ENCODE measurements at places on chromosomes 12 and 14.

DNA sequence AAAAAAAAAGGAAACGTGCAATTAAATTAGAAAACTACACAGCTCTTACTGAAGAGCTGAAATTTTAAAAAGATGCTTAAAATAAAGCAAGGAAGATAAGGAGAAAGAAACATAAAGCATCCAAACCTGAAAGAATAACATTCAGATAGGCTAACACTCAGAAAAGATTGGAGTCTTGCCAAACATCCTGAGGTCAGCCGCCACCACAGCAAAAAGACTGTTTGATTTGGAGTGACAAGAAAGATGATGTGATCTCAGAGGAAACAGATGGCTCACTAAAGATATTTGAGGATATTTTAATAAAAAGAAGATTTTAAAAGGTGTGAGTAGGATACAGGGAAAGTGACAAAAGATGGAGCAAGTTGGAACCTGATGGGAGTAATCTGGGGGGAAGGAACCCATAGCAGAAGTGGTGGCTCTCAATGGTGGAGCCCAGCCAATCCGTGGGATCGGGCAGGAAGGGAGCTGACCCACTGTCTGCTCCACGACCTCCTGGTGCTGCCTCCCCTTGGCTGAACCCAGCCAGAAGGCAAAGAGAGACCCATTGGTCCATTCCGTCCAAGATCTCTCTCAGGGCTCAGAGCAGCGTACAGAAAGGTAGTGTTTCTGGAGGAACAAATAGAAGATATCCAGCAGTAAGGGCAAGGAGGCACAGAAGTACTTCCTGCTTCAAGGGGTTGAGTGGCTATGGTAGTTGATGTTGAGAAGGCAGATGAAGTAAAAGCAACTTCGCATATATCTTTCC, 469.6 kb downstream of the RGS6 start:
- DNase-seq: no peak

DNA sequence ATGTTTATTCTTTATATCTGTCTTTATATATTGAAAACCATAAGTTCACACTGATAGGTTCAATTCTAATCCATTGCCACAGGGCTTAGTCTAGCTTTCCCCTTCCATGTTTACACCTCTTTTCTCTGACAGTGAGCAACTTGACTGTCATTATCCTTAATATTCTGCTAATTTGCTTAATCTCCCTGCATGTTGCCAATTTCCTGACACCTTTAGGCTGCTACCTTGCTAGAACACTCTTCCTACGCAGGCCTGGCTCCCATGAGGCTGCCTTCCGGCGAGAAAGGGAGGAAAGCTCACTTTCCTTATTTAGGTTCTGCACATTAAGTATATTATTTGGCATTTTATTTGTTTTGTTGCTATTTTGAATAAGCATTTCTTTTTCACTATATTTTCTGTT, 12.8 kb upstream of the FRS2 start:
- DNase-seq: no peak

GRCh38 chr14:71725922-71726579, 206.2 kb upstream of the RGS6 start:
- no peak for DNase-seq

- no peak for DNase-seq
Observed at GRCh38 chr14:68886109-68886434, 93.0 kb downstream of the ACTN1 start.

DNA sequence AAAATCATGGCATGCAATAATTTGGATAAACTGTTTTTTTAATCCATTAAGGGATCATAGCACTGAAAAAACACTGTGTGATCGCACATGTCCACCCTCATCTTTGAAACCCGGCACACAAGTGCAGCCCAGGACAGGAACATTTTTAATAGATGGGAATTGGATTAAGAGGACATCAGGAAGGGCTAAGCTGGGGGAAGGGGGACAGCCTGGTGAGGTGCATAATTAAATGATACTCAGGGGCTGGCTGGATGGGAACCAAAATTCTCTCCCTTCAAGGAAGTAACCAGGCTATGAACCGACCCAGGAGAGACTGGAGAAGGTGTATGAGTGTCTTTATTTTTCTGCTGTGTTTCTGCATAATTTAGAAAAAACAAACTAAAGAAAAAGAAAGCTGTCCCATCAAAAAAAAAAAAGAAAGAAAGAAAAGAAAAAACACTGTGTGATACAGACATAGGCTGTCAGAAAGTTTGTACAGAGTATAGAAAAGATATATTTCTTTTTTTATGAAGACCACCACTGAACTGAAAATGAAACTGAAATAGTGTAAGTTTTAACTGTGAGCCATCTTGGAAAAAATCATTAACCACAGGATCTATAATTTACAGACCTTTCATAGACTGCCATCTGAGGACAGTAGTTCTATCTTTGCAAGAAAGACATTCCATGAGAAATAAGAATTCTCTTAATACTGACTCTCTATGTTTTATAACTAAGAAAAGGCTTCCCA, 75.1 kb upstream of the SLC38A4 start:
- no peak for DNase-seq

DNA sequence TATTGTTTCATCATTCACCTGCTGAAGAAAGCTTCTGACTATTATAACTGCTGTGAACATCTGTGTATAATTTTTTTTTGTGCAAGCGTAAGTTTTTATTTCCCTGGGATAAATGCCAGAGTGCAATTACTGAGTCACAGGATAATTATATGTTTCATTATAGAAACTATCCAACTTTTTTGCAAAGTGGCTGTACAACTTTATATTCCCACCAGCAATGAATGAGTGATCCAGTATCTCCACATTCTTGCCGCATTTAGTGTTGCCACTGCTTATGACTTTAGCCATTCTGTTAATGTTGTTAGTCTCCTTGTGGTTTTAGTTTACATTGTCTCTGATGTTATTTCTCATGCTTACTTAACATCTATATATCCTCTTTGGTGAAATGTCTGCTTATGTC, 88.1 kb upstream of the CCDC175 start:
- DNase-seq: no peak

DNA sequence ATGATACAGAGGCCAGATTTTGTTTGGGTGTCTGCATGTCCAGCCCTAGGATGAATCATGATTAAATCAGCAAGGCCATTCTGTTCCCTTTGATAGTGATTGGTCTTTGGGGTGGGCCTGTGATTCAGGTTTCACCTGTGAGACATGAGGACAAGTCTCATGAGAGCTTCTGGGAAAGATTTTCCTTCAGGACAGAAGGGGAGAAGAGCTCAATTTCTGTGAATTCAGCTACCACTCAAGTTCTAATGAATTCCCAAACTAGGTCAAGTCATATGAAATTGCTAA, 73.4 kb downstream of the ZNF664 start:
- no peak for DNase-seq

DNA sequence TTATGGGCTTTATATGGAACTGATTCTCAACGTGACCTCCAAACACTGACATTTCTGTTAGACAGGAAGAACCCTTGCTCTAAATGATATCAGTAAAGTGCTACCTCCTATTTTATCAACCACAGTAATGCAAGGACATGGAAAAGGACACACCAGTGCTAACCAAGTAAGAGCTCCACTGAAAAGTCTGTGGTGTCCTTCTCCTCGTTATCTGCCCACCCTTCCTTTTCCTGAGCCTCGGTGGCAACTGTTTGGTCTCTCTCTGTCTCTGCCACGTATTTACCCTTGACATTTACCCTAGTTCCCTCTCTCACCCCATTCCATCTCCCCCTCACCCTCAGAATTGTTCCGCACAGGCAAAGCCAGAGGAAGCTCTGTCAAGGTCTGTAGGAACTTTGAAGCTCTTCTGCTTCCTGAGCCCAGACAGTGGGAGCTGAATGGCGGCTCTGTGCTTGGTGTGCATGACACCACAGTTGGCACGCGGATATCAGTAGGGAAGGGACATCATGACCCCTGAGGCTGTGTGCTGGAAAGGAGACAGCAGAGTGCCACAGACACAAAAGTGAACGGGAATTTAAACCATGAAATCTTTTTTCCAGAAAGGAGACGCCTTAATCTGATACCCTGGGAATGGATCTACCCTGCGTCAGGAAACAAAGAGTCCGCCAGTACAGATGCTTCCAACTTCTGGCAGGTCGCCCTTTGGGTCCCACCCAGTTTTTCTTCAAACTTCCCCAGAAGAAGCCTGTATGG, 50.8 kb downstream of the NTN4 start:
- DNase-seq: no peak

DNA sequence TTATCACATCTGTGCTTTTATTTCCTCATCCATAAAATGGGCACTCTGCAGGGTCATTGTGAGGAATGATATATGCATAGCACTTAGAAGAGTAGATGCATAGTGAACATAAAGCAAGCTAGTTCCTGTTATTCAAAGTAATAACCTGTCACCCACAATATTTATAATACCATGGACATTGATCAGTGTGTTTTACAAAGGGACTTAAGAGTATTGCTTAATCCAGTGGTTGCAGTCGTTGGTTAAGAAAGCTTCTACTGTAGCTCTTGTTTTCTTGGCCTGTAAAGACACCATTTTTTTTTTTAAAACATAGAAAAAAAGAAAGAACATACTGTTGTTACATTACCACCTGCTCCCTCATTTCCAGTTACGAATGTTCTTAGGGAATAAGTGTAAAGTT, 13.1 kb downstream of the METAP2 start:
- DNase-seq: no peak

DNA sequence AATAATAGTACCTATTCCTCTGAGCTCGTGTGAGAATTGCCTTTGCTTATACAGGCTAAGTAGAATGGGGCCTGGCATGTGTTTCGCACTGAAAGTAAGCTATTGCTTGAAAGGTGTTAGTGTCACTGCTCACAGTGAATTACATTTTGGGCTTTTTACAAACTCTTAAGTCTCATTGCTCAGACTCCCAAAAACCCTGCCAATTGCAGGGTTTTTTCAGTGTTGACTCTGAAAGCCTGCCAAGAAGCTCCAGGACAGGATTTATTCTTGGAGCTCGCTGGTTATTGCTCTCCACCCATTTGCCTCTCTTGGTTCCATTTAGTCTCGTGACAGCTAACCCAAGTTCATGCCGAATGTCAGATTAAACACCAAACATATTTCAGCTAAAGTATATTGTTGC, 39.8 kb downstream of the NOPCHAP1 start:
- peak; percentile 69 for DNase-seq

DNA sequence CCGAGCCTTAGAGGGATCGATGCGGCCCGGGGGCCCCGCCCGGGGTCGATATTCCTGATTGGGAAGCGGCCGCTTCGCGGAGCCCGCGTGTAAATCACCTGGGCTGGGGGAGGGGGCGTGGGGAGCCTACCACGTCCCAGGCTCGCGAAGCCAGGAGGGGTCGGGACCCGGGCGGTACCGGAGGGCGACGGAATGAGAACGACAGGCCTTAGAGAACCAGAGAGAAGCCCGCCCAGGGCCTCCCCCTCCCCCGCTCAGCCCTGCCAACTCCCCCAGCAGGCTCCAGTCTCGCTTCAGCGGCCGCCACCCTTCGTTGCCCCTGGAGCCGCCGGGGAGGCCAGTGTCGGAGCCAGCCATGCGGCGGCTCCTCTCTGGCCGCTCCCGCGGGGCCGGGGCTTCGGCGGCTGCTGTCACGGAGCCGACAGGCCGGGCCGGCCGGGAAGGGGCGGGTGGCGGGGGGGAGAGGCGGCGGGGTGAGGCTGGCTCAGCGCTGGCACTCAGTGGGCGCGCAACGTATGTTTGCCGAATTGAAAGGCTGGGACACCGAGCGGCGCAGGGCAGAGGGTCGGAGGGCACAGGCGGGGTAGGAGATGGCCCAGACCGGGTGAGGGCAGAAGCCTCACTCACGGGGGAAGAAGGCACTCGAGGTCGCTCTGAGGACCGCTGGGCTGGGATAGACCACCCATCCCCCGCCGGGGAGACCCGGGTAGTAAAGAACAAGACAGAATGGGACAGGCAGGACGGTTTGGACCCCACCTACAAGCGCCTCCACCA, 1.4 kb upstream of the DNAJC22 start:
- no peak for DNase-seq

DNA sequence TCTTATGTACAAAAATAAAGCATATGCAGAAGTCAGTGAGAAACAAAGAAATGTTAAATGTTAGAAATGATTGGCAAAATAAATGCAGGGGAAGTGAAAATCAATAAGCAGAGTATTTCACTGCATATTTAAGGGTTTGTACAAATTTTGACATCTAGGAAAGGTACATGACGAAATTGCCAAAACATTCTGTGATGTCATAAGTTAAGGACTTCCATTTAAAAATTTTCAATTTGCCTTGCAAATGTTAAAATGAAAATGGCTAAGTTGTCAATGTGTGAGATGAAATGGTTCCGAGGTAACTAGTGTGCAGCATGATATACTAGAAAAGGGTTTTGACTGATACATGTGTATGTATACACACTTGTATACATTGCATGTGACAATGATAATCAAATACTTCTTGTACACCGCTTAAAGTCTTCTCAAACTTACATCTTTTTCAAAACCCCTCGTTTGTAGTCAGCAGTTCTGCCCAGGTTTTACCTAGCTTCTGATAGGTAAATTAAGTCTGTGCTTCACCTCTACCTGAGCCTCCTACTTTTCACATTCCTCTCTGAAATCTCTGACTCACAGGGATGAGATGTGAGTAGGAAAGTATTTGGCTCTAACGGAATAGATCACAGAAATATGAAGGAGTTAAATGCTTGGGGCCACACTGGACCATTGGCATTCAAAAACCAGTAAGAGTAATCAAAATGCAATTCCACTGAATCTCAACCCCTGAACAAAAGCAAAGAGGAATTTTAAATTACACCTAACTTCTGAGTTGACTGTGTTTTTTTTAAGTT, 442.4 kb upstream of the FOXG1 start:
- no peak for DNase-seq

GRCh38 chr12:89389755-89390661, 37.7 kb upstream of the DUSP6 start:
- no peak for DNase-seq

- DNase-seq: no peak
Observed at GRCh38 chr14:56422221-56422620, 157.4 kb upstream of the TMEM260 start.

DNA sequence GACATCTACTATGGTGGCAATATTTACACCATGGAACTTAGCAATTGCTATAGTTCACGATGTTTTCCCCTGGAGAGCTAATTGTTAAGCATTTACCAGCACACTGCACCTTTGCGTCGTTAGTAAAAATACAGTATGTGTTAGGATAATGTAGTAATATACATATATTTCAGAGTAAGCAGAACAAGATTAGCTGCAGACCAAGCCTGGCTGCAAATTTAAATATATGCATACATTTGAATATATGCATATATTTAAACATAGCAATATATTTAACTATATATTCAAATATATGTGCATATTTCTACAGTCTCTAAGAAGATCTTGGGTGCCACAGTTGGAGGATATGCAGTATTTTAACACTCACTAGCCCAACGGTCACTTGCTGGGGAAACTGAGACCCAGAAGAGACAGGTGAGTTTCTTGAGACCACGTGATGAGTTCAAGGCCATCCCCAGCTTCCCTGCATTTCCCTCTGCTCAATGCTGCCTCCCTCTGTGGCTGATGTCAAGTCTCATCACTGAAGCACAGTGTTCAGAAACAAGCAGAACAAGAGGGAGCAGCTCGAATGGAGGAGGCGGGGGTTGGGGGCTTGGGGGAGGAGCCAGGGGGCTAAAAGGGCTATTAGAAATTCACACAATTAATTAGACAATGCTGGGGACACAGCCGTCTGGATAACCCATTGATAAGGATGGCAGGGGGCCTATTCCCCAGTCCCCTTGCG, 708.0 kb downstream of the MED13L start:
- no peak for DNase-seq

- DNase-seq: no peak
Observed at GRCh38 chr12:90245391-90245790, 536.8 kb upstream of the ATP2B1 start.

Measured in renal cortex interstitium (tissue), 15 donors.